ENCODE measurements at places on chromosomes 3 and 15.

GRCh38 chr15:49439678-49440395 is 16.8 kb downstream of the FGF7 start:
- DNase-seq: no peak

DNA sequence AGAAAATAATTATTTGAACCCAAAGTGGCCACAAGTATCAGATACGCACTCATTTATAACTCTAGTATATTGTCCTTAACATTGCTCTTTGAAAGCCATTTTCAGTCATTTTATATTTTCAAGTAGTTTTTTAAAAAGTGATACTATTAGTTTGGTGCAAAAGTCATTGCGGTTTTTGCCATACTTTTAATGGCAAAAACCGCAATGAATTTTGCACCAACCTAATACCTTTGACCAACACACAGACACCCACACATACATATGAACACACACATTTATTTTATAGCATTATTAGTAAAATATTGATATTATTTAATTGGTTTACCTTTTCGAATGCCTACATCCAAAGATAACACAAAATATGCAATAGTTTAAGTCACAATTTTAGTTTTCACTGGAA is 154.3 kb downstream of the EPHA3 start:
- DNase-seq: no peak

- no peak for DNase-seq
Measured at GRCh38 chr3:193132964-193133363, 108.1 kb upstream of the PLAAT1 start.

GRCh38 chr3:194928831-194929577 is 243.3 kb downstream of the FAM43A start:
- no peak for DNase-seq

GRCh38 chr3:157335233-157336076 is 101.2 kb upstream of the PTX3 start:
- DNase-seq: no peak

GRCh38 chr15:52308446-52309153 is 13.0 kb upstream of the MYO5C start:
- no peak for DNase-seq

GRCh38 chr3:66299891-66300290 is 79.1 kb downstream of the SLC25A26 start:
- DNase-seq: no peak

DNA sequence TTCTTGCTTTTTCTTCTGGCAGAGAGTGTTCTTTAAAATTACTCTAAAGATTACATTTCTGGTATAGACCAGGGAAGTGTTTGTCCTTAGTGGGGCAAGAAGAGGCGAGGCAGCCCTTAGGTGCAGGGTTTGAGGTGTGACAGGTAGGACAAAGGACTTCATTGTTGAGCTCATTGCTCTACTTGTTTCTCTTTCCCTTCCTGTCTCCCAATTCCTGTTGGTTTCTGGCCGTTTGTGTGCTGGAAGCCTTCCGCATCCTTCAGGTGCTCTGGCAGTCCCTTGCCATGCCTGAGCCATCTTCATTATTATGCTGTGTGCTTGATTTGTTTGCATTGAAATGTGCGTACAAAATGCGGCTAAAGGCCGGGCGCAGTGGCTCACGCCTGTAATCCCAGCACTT is 85.1 kb downstream of the CCK start:
- DNase-seq: no peak

DNA sequence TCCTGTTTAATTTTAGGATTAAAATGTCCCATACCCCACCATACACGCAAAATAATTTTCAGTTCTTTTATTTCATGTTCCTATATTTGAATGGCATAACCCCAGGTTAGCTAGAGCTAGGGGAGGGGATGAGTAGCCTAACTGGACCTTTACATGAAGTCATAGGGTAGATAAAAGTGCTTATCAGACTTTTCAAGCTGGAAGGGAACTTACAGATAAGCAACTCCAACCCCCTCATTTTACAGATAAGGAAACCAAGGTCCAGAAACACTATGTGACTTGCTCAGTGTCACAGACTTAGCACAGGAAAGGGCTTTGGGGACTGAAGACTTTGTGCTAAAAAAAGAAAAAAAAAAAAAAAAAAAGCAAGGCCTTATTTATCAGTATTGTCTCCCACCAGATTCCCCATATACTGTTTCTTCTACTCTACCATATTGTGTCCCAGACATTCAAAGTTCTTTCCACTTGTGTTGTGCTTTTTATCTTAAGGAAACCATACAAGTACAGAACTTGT is 10.6 kb upstream of the TNIK start:
- no peak for DNase-seq

- no peak for DNase-seq
Measured at GRCh38 chr15:73624530-73624929, 8.7 kb downstream of the NPTN start.

DNA sequence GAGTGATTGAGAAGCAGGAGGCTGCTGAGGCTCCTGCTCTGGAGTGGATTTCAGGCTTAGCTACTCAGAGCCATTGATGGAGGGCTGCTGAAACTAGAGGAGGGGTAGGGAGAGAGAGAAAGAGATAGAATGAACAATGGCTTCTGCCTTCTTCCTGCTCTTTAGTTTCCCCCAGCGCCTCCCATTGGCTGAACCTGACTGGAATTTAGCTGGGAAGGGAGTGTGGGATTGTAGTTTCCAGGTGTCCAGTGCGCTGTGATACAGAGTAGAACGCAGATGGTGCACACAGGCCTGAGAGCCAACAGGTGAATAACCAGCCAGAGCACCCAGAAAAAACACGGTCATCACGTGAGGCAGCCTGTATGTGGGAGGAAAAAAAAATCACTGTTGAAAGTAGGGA is 140.1 kb downstream of the IL20RB start:
- DNase-seq: no peak

- DNase-seq: no peak
Measured at GRCh38 chr3:145272684-145273083, 888.3 kb downstream of the PLOD2 start.

- no peak for DNase-seq
Measured at GRCh38 chr15:39396979-39397615, 183.8 kb upstream of the THBS1 start.

GRCh38 chr3:132344666-132345280 is 27.6 kb downstream of the ACP3 start:
- DNase-seq: no peak

DNA sequence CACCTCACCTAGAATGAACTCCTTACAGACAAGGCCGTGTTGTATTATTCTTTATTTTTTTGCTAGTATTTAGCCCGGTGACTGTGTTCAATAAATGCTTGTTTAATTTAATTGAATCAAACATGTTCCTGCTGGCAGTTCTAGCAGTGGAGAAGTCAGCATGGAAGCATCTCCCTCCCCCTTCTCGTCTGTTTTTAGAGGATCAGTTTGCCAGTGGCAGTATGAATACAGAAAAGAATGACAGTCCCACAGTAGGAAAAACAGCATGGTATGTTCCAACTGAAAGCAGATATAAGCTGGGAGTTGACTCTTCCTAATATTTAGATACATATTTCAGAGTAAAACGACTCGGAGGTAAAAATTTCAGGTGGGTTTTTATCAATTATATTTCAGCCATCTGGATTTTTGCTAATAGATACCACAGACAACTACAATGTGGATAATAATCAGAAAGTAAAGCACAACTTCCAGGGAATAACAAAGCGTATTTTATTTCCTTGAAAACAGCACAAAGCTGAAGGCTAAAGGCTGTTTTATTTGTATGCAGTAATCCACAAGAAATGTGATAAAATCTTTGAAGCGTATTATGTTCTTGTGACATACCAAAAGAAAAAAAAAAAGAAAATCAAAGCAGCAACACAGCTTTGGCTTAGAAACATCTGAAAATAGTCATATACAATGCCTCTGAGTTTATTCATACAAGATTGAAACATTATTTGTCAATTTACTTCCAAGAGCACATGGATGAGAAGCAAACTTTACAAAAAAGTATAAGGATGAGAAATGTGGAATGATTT is 244.5 kb upstream of the KCNMB2 start:
- no peak for DNase-seq

- no peak for DNase-seq
Measured at GRCh38 chr3:7038394-7038793, 177.5 kb downstream of the GRM7 start.

DNA sequence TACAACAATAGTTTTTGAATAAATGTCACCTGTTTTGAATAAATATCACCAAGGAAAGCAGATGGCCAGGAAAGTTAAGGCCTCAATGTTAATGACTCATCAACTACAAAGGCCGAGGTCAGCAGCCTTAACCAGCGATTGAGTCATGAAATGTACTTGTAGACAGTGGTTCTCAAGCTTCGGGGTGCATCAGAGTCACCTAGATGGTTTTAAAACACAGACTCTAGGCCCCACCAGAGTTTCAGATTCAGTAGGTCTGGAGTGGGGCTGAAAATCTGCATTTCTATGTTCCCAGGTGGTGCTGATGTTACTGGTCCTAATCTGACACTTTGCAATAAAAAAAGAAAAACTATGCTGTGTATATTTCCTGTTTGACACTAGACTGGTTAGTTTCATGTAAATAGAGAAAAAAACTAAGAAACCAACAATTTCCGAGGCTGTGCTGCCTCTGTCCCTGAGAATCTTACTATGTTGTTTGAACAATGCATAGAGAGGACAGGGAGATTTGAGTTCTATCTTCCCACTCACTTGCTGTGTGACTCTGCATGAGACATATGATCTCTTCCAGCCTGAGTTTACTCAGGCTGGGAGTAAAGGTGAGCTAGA is 9.8 kb downstream of the RAB27A start:
- no peak for DNase-seq

GRCh38 chr3:113431811-113432210 is 9.5 kb downstream of the CFAP44 start:
- no peak for DNase-seq

DNA sequence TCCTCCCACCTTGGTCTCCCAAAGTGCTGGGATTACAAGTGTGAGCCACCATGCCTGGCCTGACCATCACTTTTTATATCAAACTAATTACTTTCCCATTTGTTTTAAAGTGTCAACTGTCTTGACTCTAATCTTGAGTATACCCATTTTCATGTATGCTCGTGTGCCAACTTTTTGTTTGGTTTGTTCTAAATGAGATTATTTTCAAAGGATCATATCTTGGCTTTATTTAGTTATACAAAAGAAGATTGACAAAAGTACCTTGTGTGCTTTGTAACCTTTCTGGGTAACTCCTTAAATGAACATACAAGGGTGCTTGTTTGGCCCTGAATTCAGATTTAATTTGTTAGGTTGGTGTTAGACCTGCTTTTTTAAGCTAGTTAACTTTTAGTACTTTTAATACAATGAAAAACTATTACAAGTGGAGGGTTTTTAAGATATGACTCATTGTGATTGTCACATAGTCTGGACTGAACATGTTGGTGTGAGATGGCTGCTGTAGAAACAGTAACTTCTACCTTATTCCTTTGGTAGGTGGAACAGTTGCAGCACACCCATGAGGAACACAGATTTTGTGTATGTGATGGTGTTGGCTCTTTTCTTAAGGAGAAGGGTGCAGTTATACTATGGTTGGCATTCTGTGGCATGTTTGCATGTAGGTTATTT is 10.7 kb downstream of the KIF23 start:
- no peak for DNase-seq

Measured in GM12892 (cell line).